Endothelial cell (in vitro differentiated cells): ENCODE measurements at places on chromosomes 11 and 22. TPM values are rescaled to one million over a fixed set of nuclear protein-coding genes. Genes with fewer than 3 reads are reported as not detected.

- no peak for DNase-seq
Observed at GRCh38 chr11:20530942-20531703, 68.3 kb upstream of the SLC6A5 start.

The OR4C11 gene
- not detected for total RNA-seq

The POU2AF3 gene
- total RNA-seq: 0.28 TPM

DNA sequence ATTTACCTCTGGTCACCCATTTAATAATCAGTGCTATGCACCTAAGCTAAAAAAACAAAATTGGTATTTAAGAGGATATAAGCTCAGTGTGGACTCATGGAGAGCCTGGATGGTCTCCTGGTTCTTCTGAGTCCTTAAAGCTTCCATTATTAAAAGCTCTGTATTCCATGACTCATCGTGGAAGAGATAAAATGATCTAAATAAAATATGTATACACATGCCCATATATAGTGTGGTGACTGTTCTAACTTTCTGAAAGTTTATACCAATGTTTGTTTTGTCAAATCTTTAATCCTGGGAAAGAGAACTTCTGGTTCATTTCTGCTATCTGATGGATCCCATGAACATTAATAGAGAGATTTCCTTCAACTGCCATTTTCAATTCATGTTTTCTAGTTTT lies 375.9 kb downstream of the GUCY1A2 start:
- no peak for DNase-seq

The ELP4 gene
- 9.5 TPM for total RNA-seq

The TPH1 gene
- 0.38 TPM for total RNA-seq

DNA sequence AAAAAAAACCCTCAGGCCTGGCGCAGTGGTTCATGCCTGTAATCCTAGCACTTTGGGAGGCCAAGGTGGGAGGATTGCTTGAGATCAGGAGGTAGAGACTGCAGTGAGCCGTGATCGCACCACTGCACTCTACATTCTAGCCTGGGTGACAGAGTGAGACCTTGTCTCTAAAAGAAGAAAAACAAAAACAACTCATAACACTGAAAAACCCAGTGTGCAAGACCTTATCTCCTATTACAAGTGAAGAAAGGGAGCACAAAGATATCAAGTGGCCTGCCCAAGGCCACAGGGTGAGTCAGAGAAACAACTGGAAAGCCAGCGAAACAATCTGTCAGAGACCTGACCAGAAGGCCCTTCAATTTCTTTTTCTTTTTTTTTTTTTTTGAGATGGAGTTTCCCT lies 2.5 kb downstream of the TXN2 start:
- no peak for DNase-seq

DNA sequence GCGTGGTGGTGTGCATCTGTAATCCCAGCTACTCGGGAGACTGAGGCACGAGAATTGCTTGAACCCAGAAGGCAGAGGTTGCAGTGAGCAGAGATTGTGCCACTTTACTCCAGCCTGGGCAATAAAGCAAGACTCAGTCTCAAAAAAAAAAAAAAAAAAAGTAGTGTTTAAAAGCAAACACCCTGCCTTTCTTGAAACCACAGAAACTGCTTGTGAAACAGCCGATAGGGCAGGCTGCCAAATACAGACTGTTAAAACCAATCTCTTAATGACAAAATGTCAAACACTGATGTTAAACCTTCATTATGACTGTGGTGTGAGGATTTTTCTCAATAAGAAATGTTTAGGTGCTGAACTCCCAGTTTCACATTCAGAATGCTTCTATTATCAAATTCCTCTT lies 27.3 kb downstream of the MARK2 start:
- DNase-seq: no peak

- DNase-seq: no peak
Observed at GRCh38 chr11:66278363-66279091, 552 bp downstream of the CNIH2 start.

- no peak for DNase-seq
Observed at GRCh38 chr11:697811-698311, 2.2 kb downstream of the TMEM80 start.
